ENCODE measurements at places on chromosomes 16 and 17. TPM values are rescaled to one million over a fixed set of nuclear protein-coding genes. Genes with fewer than 3 reads are reported as not detected.

DNA sequence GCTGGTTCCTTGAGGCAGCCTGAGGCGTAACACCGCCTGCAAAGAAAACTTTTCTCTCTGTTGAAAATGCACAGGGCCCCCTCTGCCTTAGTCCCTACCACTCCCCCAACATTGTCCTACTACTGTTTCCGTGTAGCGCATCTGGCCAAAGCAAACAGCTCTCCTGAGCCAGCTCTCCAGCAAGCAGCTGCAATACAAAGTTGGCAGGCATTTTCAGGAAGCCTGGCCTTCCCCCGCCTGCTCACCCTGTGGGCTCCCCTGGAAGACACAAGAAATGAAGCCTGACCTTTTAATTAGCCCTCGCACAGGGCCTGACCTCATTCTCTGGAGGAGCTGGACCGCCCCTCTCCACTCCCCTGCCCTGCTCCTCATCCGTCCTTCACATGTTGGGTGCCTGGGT lies 66.7 kb downstream of the SOX9 start:
- DNase-seq: peak; percentile 27
- H3K27ac ChIP-seq: no peak overlapping the region
- H3K36me3 ChIP-seq: no peaks in the 10 kb centered on the region

DNA sequence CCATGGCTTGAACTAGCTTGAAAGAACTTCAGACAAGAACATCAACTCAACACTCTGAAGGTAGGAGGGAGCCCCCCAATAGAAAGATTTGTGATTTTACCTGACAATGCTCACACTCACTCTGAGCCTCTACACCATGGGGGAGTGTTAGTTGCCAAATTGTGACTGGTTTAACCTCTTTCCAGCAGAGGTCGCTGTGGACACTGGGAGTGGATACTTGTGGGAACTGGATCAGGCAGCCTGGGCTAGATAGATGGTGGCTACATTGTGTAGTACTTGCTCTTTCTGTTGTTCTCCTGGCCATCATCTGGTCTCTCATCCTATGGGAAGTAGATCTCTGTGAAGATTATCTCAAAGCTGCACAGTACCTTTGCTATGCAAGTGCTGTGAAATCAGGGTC lies 2.9 kb downstream of the SMPD3 start:
- H3K27me3 ChIP-seq: peaks cover 9% of the 10 kb centered on the region
- no peak overlapping the region for H3K4me3 ChIP-seq
- H3K27ac ChIP-seq: no peak overlapping the region
- DNase-seq: peak; percentile 80
- no peaks in the 10 kb centered on the region for H3K36me3 ChIP-seq
- peaks cover 32% of the 10 kb centered on the region for H3K4me1 ChIP-seq

- H3K36me3 ChIP-seq: no peaks in the 10 kb centered on the region
- no peak for DNase-seq
- H3K4me1 ChIP-seq: no peaks in the 10 kb centered on the region
- H3K27ac ChIP-seq: no peak overlapping the region
- H3K4me3 ChIP-seq: no peak overlapping the region
Observed at GRCh38 chr17:58557981-58558380, 43.5 kb upstream of the MTMR4 start.

GRCh38 chr16:89256651-89257254 lies 39.2 kb downstream of the ZNF778 start:
- H3K27ac ChIP-seq: no peak overlapping the region
- H3K27me3 ChIP-seq: peaks cover 16% of the 10 kb centered on the region
- H3K4me1 ChIP-seq: peaks cover 15% of the 10 kb centered on the region

- H3K27ac ChIP-seq: no peak overlapping the region
- no peak for DNase-seq
- H3K36me3 ChIP-seq: no peaks in the 10 kb centered on the region
Observed at GRCh38 chr17:29948448-29949215, 7.2 kb downstream of the EFCAB5 start.

DNA sequence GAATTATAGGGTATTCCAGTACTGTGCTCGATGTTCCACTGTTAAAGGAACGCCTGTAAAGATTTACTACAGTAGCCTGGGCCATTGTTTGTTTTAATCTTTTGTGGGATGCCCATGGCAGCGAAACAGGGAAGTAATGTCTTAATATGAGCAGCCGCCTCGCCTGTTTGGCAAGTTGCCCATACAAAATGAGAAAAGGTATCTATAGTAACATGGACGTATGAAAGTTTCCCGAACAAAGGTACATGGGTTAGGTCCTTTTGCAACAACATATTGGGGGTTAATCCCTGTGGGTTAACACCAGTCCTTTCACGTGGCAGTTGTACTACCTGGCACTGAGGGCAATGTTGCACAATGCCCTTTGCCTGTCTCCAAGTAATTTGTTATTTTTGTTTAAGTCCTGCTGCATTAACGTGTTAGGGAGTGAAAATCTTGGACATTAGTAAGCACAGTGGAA lies 21.1 kb upstream of the TMC5 start:
- no peak for DNase-seq
- peaks cover 3% of the 10 kb centered on the region for H3K4me1 ChIP-seq
- H3K27me3 ChIP-seq: no peaks in the 10 kb centered on the region
- no peak overlapping the region for H3K4me3 ChIP-seq

DNA sequence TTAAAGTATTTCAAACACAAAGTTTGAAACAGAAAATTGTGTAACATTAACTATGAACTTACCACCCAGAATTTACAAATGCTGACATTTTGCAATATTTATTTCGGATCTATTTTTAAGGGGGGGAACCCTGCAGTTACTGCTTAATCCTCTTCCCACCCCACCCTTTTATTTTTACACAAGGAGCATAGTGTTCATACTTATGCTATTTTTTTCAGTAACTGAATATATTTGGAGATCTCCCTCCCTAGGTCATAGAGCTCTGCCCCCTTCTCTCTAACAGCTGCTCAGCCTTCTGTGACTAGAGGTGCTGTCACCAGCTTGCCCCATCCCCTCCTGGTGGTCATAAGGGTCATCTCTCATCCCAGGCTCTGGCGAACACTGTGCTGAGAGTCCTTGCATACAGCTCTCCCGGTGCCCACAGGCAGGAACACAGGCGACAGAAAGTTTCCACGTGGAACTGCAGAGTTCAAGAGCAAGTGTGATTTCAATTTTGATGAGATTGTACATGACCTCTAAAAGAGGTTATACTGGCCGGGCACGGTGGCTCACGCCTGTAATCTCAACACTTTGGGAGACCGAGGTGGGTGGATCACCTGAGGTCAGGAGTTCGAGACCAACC lies 44.2 kb downstream of the SNX20 start:
- no peaks in the 10 kb centered on the region for H3K27me3 ChIP-seq
- H3K4me1 ChIP-seq: no peaks in the 10 kb centered on the region
- peaks cover 31% of the 10 kb centered on the region for H3K36me3 ChIP-seq

DNA sequence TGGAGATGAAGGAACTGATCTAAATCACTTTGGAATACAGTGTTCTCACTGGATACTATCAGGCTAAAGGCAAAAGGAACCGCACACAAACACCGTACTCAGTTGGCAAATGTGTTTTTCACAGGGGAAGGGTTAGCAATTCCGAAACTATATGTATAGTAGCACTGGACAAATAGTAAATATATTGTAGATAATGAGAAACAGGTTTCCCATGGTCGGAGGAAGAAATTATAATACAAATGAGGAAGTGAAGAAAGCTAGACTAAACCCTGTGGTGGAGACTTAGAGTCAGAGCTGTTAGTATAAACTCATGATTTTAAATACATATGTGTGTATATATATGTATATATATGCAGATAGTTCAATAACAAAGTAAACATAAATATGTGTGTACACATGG lies 414.1 kb upstream of the SALL1 start:
- no peaks in the 10 kb centered on the region for H3K27me3 ChIP-seq
- H3K4me1 ChIP-seq: no peaks in the 10 kb centered on the region
- H3K36me3 ChIP-seq: no peaks in the 10 kb centered on the region
- DNase-seq: no peak
- H3K4me3 ChIP-seq: no peak overlapping the region

DNA sequence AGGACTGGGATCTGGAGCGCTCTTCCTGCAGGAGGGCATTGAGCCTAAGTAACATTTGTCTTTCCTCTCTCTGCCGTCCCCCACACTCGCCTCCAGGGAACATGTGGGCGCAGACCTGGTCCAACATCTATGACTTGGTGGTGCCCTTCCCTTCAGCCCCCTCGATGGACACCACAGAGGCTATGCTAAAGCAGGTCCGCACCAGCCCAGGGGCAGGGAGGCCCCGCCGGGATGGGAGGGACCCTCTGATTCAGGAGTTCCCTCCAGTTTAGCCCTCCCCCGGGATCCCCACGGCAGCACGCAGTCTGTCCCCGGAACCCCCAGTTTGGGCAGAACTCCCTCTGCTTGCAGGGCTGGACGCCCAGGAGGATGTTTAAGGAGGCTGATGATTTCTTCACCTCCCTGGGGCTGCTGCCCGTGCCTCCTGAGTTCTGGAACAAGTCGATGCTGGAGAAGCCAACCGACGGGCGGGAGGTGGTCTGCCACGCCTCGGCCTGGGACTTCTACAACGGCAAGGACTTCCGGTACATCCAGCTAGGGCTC lies 14.1 kb downstream of the ACE start:
- H3K36me3 ChIP-seq: peaks cover 14% of the 10 kb centered on the region
- no peak overlapping the region for H3K4me3 ChIP-seq
- no peaks in the 10 kb centered on the region for H3K27me3 ChIP-seq

DNA sequence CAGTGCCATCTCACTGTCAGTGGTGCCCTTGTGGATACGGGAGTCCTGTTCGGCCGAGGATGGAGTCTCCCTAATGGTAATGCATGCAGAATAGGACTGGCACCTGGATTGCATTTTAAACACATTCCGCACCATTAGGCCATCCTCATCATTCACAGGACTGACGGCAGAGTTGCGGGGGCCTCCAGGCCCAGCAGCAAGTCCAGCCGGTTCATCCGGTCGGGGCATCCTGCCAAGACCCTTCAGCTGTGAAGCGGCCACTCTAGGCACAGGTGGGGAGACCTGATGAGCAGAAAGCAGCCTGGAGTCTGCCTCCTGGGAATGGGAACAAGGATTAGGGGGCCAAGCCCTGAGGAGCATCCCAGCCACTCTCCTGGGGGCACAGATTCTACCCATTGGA lies 90.3 kb upstream of the XYLT1 start:
- H3K4me1 ChIP-seq: no peaks in the 10 kb centered on the region
- H3K27me3 ChIP-seq: peaks cover 2% of the 10 kb centered on the region
- no peak overlapping the region for H3K4me3 ChIP-seq
- H3K36me3 ChIP-seq: no peaks in the 10 kb centered on the region
- DNase-seq: no peak

DNA sequence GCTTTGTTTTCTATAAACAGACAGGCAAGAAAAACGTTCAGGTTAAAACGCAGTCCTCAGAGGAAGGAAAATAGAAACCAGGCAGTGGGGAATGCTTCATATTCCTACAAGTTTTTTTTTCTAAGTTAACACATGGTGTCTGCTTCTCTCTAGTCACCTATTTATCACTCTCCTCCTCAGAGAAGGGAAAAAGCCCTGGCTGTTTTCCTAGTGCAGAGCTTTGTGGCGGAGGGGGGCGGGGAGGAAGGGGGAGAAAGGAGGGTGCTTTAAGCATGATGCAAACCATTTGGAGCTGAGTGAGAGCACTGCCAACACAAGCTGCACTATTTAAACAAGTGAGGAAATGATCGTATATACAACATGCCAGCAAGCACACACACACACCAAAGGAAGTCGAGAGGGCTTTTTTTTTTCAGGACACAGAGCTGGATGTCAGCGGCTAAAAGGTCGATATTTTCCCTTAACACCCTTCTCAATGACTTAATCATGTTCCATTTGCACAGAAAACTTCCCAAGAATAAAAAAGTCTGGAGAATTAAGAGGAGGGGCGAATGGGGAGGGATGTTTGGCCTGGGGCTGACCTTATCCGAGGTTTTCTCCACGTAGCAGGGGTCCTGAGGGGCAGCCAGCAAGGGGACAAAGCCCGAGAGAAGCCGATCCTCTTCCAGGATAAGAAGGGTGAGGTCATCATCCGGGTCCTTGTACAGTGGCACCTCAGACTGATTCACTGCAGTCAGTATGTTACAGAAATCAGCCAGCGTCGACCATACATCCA lies 117.4 kb downstream of the HIC1 start:
- H3K4me3 ChIP-seq: no peak overlapping the region
- peak overlapping the region; percentile 82 for H3K27ac ChIP-seq
- peaks cover 50% of the 10 kb centered on the region for H3K4me1 ChIP-seq
- peaks cover 3% of the 10 kb centered on the region for H3K36me3 ChIP-seq

DNA sequence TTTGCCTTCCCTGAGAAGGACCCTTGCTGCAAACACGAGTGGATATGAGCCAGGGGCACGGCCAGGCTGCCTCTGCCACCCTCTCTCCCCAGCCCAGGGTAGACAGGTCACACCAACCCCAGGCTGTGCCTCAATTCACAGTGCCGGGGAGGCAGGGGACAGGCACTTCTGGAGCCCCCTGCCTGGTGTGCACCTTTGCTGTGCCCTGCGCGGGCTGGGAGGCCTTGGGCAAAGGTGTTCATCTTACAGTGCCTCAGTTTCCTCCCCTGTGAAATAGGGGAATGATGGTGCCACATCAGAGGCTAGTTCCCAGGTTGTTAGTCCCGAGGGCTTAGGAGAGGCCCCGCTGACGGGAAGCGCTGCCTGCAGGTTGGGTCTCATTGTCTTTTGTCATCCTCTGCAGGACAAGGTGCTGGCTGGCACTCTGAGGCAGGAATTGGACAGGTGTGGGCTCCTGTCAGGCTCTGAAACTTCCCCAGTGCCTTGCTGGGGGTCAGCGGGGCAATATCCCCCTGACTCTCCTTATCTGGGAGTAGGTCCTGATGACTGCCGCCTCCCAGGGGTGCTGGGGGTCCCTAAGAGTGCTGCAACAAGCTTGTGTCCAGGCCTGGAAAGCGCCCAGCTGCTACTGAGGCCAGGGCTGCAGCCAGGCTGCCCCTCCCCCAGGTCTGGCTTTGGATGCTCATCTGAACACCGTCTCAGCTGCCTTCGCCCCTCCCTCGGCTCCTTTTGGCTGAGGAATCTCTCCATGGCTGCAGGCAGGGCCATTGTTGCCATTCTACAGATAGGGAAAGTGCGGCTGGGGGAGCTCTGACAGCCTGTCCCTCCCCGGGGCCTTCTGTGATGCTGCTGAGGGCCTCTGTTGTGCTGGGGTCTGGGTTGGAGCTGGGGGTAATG lies 3.1 kb downstream of the PRSS21 start:
- H3K4me1 ChIP-seq: no peaks in the 10 kb centered on the region
- H3K36me3 ChIP-seq: no peaks in the 10 kb centered on the region
- peaks cover 4% of the 10 kb centered on the region for H3K27me3 ChIP-seq

- H3K4me3 ChIP-seq: peak overlapping the region; percentile 59
- no peak for DNase-seq
- H3K27me3 ChIP-seq: peaks cover 22% of the 10 kb centered on the region
- peaks cover 20% of the 10 kb centered on the region for H3K4me1 ChIP-seq
- H3K27ac ChIP-seq: no peak overlapping the region
- H3K36me3 ChIP-seq: no peaks in the 10 kb centered on the region
Observed at GRCh38 chr16:57984443-57985203, 13.7 kb upstream of the CNGB1 start.

GRCh38 chr16:86735727-86736126 lies 157.4 kb downstream of the FOXL1 start:
- H3K4me1 ChIP-seq: peaks cover 22% of the 10 kb centered on the region
- H3K36me3 ChIP-seq: no peaks in the 10 kb centered on the region
- no peak for DNase-seq
- H3K4me3 ChIP-seq: no peak overlapping the region
- H3K27me3 ChIP-seq: peaks cover 20% of the 10 kb centered on the region

The C17orf78 gene
- not detected for total RNA-seq

The ABCA6 gene
- total RNA-seq: 7.9 TPM

The RFWD3 gene
- total RNA-seq: 15.3 TPM

The CDRT15L2 gene
- not detected for total RNA-seq

The ALOX15 gene
- total RNA-seq: 3.0 TPM

The ODAD4 gene
- 2.0 TPM for total RNA-seq

The OTOP3 gene
- not detected for total RNA-seq

The CPNE2 gene
- 58.5 TPM for total RNA-seq

The OR4D1 gene
- 0.20 TPM for total RNA-seq

The SERPINF2 gene
- not detected for total RNA-seq

The ADGRG1 gene
- total RNA-seq: 30.1 TPM

Measured in spinal cord (tissue), 10 donors.